H4 (cell line): ENCODE measurements at places on chromosomes 12 and 14.

- DNase-seq, result no peak
These were observed 198.3 kb upstream of the OTX2 start for GRCh38 chr14:57008534-57008933.

DNA sequence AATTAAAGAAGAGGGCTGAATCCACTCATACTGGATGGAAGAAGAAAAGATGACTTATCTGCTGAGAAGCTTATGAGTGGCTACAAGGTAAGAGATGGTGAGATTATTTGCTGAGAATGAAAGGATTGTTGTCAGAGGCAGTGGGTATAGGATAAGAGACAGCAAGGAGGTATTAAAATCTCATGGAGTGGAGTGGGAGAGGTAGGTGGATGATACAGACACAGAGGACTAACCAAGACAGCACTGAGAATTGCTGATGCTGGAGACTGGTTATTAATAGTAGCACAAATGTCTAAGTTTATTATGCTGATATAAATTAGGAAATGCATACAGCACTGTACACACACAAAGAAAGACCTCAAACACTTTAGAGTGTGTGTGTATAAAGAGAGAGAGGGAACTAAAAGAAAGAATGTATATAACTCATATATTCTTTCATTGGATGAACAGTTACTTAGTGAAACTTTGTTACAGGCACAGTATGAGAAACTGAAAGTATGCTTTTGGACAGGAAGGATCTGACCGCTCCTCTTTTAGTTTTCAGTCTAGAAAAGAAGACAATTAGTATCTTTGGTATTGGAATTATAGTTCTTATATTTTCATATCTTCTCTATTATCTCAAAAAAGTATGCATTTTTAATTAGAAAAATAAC lies 543.1 kb downstream of the LRFN5 start:
- DNase-seq, result no peak

GRCh38 chr12:128268379-128268995 lies 1.5 kb downstream of the TMEM132C start:
- DNase-seq, result no peak

DNA sequence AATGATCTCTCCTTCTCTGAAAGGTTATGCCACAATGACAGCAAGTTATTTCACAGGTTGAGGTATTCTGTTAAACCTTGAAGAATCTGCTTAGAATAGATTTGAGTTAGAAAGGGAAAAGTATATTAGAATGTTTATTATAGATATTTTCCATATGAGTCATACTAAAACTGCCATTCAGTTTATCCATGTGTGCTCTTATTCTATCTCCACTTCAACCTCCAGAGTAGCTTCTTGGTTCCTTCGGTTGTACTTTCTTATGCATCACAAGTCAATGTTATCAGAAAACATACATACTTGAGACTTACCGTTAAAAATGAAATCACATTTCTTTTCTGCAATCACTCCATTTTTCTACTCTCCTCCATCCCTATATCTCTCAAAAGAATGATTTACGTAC lies 197.7 kb downstream of the BCAT1 start:
- DNase-seq, result no peak

GRCh38 chr12:84502907-84503787 lies 409.5 kb downstream of the SLC6A15 start:
- DNase-seq, result peak; percentile 71

DNA sequence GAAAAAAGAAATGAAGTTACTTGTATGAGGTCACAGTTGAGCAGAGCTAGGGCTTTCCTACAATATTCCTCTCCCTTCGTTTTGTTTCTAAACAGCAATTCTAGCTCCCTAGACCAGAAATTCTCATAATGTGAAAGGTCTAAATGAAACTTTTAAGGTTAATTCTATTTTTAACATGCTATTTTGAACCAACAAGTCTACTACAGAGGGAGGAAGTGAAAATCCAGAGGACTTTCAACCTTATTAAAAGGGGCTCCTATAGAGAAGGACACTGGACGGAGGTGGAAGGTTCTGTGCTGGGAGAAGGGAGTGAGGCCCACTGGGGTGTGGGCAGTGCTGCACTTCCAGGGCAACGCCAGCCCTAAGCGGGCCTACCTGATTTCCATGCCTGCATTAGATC lies 13.4 kb downstream of the GSG1 start:
- no peak for DNase-seq

DNA sequence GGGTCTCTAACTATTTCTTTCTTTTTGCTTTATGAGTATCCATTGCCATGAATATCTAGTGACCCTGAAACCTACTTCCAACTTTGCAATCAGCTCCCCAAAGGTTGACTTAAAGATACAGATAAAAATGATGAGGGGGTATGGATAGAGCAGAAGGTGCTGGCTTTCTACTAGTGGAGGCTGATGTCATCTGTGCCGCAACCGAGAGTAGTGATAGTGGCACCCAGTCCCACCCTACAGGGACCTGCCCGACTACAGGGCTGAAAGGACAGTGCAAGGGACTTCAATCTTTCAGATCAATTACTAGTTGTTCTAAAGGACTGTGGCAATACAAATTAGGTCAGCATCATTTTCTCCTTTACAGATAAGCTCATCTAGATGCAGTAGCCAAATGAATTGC lies 806.0 kb downstream of the VRK1 start:
- no peak for DNase-seq

GRCh38 chr12:1922075-1922709 lies 3.7 kb upstream of the CACNA2D4 start:
- no peak for DNase-seq

- no peak for DNase-seq
These were observed 55.9 kb upstream of the SRRM4 start for GRCh38 chr12:118925407-118925806.

DNA sequence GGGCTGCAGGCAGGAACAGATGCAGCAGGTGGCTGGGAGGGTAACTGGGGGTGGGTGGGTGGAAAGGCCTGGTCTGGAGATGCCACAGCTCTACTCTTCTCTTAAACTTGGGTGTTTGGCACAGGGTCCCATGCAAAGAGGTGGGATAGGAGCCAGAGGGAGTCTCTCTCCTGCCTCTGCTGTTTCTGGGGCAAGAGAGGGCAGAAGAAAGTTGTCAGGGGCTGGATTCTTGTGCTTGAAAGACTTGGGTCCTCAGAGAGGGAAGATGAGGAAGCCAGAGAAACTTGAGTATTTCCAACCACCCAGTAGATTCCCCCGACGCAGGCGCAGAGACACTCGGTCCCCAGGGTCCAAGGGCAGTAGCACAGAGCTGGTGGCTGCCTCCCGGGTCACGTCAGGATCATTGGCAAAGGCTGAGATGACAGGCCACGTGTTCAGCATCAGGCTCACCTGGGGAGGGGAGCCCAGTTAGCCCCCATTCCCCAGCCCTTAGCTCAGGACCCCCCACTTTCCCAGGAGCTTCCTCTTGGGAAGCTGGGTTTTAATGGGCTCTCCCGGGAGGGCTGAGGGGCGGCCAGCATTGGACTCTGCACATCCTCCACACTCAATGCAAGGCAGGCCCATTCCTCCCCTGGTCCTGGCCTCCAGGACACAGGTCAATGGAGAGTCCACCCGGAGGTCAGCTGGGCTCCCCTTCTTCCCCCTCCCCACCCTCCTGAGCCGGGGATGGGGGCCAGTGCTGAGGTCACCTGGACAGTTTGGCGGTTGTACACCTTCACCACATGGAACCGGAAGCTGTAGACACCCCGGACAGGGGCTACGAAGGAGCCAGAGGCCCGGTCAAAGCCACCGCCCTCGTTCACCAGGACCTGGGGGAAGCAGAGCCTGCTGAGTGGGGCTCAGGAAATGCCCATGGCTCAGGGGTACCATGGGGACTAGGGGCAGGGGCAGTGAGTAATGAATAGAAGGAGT lies 1.6 kb downstream of the CBLN3 start:
- DNase-seq, result no peak

DNA sequence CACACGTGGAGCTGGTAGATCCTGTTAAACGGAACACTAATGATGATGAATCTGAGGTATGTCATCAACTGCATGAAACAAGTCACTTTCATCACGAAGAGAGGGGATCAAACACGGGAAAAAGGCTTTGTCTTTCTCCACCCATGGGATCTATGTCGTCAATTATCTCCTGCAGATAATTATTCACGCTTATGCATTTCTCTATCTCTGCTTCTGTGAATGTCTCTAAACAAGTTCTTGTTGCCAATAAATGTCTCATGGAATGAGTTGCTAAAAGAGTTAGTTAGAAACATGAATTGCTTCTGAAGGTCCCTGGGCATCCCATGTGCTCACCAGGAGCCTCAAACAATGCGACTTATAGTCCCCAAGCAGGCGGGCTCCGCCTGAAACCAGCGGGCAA lies 1228.2 kb upstream of the TMEM132C start:
- no peak for DNase-seq

GRCh38 chr12:51247523-51248206 lies 9.0 kb downstream of the DAZAP2 start:
- no peak for DNase-seq

- DNase-seq, result peak; percentile 57
These were observed 90.5 kb downstream of the RFLNA start for GRCh38 chr12:124385219-124385969.

DNA sequence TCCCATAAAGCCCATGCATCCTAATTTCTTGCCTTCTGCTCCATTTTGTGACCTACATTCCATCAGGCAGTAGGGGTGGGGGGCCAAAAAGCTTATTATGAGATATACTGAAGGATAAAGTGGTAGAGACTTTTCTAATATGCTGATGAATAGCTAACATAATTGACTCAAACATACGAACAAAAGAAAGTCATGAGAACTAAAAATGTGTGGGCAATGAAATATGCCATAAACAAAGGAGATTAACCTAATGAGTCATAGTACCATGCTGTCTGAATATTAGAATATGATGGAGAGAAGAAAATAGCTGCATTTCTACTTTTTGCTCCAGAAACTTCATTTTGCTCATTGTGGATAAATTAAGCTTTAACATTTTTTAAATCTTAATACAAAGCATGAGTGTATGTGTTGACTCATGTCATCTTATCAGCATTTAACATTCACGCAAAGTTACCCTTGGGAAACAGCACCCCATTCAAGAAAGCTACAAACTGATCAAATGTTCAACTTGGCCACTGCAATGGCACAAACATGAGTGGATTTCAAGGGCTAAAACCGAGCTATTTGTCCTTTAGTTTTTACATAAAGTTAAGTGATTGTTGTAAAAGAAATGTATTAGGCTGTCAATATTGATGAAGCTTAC lies 64.0 kb upstream of the DIO2 start:
- DNase-seq, result peak; percentile 5

- peak; percentile 87 for DNase-seq
These were observed at the start of gene MMP14 for GRCh38 chr14:22836301-22837113. TSS of gene MMP14 (plus strand) at chr14:22836585. CDS start at chr14:22836818, 233 bp downstream.

DNA sequence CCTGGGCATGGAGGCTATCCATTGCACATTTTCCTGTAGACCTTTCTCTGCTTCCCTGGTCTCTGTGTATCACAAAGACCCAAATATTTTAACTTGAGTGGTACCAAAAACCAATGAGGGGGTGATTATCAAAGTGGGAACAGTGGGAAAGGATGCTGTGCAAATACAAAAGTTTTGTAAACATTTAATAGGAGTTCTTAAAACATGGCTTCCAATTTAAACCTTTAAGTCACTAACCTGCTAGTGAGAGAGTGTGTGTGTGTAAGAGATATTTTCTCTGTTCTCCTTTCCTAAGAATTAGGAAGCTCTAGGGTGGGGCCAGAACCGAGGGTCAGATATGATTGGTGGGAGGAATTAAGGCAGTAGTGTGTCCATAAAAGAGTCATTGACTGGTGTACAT lies 64.5 kb upstream of the ARHGAP5 start:
- no peak for DNase-seq

- peak; percentile 53 for DNase-seq
These were observed 23.3 kb upstream of the MARK3 start for GRCh38 chr14:103361867-103362266.

DNA sequence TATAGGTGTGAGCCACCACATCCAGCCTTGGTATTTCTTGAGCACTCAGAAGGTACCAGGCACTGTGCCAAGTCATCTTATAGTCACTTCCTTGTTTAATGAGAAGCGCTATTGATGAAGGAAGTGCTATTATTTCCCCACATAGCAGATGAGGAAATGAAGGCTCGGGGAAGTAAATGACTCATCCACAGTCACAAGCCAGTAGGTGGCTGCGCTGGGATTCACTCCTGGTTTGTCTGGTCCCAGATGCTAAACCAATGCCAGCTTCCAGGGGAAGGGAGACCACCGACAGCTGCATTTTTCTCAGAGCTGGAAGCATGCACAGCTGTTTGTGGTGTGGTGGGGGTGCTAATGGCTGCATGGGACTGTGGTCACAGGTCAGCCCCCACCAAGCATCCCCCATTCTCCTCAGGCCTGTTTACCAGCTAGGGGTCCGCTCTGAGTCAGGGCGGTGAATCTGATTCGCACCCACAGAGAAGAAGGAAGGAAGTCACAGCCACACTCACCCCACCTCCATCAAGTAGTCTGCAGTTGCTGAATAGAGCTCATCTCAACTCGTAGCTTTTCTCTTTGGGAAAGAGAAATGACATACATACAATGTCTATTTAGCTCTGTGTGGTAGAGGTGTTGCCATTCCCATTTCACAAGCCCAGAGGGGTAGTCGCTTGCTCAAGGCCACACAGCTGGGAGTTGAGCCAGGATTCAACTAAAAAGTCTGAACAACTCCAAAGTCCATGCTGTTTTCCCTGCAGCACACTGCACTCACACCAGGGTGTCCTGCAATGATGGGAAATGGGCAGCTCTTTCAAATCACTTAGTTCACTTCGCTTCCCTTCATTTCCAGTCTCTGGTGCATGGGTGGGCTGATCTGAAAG lies 6.3 kb upstream of the LTBP2 start:
- DNase-seq, result peak; percentile 46

- peak; percentile 39 for DNase-seq
These were observed 54.7 kb downstream of the FGD4 start for GRCh38 chr12:32454075-32454474.

DNA sequence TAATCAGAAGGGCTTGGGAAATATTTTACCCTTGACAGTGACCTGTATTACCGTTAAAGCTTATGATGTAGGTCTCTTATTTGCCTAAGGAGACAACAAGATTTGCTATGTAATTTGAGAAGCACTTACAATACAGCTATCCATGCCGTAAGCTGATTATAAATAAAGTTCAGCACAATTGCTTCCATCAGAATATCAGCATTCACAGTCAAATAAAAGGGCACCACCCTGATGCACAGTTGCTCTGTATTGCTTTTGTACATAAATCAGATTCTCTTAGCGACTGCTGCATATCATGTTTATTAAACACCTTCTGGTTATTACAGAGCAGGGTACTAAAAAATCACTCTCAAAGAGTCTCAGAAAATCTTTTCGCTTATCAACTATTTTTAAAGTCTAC lies 67.3 kb upstream of the VRK1 start:
- no peak for DNase-seq

GRCh38 chr14:38238878-38239277 lies 17.0 kb downstream of the CLEC14A start:
- DNase-seq, result no peak
